ENCODE measurements at places on chromosomes 3 and 15. TPM values are rescaled to one million over a fixed set of nuclear protein-coding genes. Genes with fewer than 3 reads are reported as not detected.

DNA sequence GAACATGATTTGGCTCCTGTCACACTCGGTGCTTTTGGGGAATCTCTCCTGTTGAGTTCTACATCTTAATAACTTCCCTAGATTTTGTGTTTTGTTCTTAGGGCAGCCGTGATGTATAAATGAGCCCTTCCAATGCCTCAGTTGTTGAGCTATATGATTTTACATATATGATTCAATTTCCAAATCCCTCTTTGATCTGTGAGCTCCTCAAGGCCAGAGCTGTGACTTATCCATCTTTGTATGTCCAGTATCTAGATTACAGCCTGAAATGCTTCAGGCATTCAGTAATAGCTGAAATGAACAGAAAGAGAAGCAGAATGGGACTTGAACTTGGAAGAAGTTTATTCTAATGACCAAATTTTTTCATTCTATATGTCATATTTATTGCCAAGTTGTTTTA is 26.6 kb downstream of the CGGBP1 start:
- DNase-seq, result no peak

Gene P3H2
- not detected for polyA plus RNA-seq

Gene C3orf22
- polyA plus RNA-seq, result not detected

Gene ASB14
- 0.08 TPM for polyA plus RNA-seq

GRCh38 chr15:36026627-36027283 is 480.8 kb upstream of the DPH6 start:
- no peak for DNase-seq

Gene TICRR
- not detected for polyA plus RNA-seq

DNA sequence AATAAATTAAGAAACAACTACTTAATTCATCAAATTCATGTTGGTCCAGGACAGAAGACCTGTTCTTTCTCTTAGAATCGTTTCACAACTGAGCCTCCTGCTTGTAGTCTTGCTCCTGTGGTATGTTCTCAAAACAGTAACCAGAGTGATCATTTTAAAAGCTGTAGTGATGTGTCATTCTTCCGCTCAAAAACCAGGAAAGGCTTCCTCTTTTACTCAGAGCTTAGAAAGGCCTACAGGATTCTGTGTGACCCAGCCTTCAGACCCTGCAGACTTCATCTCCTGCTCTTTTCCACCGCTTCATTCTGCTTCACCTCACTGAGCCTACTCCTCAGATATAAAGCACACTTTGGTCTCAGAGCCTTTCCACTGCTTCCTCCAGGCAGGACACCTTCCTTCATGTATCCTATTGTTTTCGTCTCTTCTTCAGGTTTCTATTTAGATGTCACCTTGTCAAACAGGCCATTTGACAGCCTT is 22.7 kb downstream of the ST6GAL1 start:
- DNase-seq, result no peak

- no peak for DNase-seq
Observed at GRCh38 chr3:124469555-124469954, 260.7 kb upstream of the UMPS start.

Gene CCR9
- polyA plus RNA-seq, result 0.49 TPM

Gene AMIGO3
- polyA plus RNA-seq, result 1.2 TPM

GRCh38 chr15:58258501-58259292 is 120.5 kb downstream of the AQP9 start:
- no peak for DNase-seq

DNA sequence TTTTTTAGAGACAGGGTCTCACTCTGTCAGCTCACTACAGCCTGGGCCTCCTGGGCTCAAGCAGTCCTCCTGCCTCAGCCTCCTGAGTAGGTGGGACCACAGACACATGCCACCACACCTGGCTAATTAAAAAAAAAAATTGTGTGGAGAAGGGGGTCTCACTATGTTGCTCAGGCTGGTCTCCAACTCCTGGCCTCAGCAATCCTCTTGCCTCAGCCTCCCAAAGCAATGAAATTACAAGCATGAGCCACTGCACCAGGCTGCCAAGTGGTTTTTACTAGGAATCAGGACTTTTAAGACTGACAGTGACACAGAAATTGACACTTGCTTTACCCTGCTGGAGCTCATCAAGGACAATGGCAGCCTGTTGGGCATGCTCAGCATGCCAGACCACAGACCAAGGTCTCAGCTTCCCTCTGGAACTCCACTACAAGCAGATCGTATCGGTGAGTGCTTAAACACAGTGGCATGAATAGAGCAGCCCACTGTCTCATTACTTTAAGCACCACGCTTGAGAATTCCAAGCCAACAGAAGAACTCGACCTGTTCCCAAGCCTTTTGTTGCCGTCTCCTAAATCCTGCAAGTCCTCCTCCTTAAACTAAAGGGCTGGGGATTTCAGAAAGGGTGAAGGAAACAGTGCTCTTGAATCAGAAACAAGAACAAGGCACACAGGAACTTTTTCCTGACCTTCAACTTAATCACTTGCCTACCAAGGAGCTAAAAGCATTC is 41.4 kb downstream of the EOMES start:
- DNase-seq, result no peak

DNA sequence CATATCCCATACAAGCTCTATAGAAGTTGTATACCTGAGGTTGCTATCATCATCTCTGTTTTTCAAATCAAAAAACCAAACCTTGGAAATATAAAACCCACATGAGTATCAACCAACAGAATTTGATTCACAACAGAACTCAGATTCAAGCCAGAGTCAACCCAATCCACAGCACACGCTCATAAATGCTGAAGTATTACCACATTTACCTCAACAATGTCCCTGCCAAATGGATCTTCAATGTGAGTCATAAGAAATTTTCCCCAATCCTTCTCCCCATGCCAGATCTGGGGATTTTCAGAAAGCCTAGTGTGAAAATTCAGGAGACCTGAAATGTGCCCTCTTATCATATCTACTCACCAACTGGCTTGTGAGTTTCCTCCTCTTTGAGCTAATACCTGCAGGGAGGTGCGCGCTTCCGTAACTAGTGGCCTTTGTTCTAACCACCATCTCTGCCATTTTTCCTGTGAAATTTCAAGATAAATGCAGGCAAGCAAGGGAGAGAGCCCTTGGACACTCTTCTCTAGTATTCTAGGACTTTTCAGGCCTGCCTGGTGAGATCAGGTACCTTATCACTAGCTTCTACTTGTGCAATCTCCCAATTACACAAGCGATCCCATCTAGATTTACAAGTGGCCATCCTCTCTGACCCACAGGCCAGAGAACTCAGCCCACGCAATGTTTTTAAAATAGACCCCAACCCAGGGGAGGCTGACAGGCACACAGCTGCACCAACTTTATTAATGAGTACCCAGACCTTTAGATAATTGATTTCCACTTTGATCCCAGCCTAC is 1076.9 kb upstream of the CFAP20DC start:
- no peak for DNase-seq

Gene CCR8
- not detected for polyA plus RNA-seq

Gene ZNF80
- 0.28 TPM for polyA plus RNA-seq

GRCh38 chr15:85950101-85950500 is 129.6 kb upstream of the AGBL1 start:
- DNase-seq, result no peak
